NB4 (cell line): ENCODE measurements at places on chromosomes 2 and 18.

DNA sequence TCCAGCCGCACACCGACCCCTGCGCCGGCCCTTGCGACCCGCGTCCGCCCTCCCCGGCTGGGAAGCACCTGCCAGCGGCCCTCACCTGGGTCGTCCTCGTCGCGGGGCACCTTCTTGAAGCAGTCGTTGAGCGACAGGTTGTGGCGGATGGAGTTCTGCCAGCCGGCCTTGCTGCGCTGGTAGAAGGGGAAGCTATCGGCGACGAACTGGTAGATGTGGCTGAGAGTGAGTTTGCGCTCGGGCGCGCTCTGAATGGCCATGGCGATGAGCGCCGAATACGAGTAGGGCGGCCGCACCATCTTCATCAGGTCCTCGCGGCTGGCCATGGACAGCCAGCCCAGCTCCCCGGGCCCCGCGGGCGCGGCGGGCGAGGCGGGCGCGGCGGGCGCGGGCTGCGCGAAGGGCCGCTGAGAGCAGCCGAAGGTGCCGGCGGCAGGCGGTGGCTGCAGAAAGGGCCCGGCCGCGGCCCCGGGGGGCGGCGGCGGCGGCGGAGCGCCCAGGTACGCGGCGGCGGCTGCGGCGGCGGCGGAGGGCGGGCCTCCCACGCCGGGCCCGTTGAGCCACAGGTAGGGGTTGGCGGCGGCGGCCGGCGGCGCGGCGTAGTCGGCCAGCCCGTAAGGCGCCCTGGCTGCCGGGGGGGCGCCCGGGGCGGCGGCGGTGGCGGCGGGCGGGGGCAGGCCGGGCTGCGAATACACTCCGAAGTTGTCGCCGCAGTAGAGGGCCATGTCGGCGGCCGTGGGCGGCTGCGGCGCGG lies 505 bp downstream of the FOXI3 start:
- DNase-seq, result no peak

DNA sequence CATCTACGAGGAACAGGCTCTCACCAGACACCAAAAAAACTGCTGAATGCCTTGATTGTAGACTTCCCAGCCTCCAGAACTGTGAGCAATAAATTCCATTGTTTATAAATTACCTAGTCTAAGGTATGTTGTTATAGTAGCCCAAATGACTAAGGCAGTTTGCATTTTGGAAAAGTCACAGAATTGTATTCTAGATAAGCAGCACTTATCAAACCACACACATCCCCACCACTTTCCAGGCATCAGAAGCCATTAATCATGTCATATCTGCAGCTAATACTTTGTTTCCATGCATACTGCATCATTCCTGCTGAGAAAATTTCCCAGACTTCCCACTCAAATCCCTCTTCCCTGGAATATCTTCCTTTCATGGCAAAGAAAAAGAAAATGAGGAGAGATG lies 187.2 kb downstream of the INO80D start:
- no peak for DNase-seq

DNA sequence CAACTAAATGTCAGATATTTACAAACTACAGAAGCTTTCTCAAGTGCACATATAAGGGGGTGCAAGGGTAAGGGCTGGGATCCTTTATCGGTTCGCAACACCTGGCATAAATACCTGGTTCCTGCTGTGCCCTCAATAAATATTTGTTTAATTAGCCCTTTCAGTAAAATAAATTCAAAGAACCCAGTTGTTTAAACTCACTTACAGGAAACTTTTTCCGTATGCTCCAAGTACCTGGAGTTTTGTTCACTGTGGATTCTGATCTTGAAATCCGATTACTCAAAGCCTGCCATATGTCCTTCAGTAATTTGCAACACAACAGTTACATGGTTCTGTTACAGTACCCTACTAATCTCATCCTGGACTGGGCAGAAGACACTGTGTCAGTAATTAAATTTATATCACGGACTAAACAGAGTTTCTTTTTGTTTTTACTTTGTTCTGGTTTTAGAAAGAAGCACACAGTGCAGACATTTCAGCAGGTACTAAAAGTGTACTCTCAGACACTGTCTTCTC lies 36.9 kb downstream of the TBC1D8 start:
- DNase-seq, result no peak

- no peak for DNase-seq
These were observed 51.8 kb downstream of the LDLRAD4 start for GRCh38 chr18:13270279-13270855.

- DNase-seq, result peak; percentile 7
These were observed 154.0 kb downstream of the CLIP4 start for GRCh38 chr2:29269095-29269764.

DNA sequence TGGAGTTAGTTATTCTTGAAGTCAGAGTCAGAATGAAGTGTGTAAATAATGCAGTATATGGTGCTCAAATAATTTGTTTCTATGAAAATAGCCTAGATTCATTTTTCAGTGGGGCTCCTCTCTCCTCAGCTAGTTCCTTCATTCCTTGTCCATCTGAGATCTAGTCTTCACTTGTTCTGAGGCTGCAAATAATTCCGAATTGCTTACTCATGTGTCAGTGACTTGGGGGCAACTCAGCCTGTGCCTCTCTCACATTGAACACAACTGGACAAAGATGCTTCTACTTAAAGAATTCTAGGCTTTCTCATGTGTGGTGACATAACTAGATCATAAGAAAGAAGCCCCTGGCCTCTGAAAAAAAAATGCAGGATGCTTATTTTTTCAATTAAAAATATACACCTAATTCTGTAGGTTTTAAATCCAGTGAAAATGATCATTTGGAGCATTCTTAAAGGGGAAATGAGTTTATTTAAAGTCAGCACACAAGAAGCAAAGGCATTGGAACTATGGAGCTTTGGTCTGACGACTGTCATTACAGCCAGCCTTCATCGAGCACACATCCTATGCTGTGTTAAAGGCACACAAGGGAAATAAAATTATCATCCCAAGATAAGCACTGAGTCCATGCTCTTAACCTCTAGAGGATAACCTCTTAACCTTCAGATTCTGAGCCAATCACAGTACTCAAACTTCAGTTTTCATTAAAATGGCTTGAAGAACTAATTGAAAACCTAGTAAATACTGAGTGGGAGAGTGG lies 24.8 kb upstream of the SCN7A start:
- DNase-seq, result no peak

DNA sequence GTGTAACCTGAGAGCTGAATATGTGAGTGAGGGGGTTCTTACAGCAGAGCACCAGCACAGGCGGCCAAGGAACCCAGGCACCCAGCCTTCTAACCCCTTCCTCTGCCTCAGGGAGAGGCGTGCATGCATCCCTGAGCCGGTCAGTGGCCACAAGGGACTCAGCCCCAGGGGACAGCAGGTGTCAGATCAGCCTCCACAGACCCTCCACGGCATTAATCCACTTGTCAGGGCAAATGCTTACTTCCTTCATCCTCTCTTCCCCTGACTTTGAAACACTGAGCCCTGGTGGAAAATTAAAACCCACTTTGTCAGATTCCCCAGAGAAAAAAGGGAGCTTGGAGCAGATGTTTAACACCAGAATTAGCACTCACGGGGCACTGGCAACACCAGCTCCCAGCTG lies 60.5 kb upstream of the SMAD2 start:
- DNase-seq, result peak; percentile 48

DNA sequence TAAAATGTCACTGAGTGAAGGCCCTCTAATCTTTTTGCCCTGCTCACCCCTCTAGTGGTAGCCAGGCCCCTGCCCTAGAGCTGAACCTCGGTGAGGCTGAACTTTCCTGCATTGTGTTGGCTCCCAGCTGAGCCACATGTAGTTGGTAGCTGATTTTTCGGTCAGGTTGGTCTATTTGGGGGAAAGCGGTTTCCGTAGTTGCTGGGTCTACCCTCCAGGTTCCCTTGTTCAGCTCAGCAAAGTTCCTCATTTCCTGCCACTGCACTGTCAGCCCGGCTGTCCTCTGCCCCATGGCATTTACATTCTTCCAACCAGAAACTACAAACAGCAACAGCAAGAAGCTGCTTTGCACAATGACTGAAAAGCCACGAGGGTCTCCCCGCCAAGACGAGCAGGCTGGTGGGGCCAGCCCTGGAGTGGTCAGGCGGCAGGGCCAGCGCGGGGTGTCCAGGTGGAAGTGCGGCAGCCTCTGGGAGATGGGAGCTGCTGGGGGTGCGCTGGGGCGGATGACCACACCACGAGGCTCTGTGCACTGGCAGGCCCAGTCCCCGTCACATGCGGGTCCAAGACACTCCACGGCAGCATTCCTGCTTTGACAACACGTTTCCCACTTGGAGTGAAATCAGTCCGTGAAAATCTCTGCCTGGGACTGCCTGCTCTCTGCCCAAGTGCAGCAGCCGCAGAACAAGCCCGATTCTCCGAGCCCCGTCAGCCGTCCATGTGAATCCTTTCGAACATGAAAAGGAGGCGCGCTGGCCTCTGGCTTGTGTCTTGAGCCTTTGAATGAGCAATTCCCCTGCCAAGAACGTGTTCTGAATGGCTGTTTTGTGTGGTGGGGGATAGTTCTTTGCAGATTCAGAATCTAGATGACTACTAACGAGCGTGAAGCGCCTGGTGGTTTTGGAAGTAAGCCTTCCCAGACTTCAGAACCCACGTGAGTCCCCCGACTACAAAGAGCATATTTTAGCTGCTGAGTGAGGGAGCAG lies 159.4 kb downstream of the ASB1 start:
- peak; percentile 45 for DNase-seq

- no peak for DNase-seq
These were observed 291.0 kb downstream of the CYRIA start for GRCh38 chr2:16374671-16375070.

- DNase-seq, result no peak
These were observed 363.4 kb downstream of the RPRM start for GRCh38 chr2:153115141-153115540.

- DNase-seq, result no peak
These were observed 15.2 kb downstream of the SMAD2 start for GRCh38 chr18:47915229-47915628.

DNA sequence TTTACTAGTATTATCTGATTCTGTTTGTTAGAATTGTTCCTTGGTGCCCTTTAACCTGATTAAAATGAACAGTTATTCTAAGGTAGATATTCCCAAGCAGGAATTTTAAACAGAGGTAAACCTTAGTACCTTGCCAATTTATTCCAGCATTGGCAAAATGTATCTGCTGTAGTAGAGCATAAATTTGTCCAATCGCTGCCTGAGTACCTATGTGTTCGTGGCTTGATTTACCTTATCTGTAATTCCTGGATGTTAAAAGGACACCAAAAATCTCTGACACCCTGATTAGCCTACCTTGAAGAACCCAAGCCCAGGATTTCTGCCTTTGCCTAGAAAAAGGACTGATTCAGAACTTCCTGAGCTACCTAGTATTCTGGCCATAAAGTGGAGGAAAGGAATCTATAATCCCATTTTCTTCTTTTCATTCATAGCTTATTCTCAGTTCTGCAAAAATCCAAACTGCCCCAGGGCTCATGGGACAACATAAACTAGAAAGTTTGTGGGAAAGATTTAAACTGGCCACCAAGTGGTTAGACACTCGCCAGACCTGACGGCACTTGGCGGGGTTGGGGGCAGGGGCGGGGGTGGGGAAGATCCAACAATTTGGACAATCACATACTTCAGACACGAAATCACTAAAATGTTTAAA lies 16.2 kb upstream of the ZCCHC2 start:
- DNase-seq, result no peak

DNA sequence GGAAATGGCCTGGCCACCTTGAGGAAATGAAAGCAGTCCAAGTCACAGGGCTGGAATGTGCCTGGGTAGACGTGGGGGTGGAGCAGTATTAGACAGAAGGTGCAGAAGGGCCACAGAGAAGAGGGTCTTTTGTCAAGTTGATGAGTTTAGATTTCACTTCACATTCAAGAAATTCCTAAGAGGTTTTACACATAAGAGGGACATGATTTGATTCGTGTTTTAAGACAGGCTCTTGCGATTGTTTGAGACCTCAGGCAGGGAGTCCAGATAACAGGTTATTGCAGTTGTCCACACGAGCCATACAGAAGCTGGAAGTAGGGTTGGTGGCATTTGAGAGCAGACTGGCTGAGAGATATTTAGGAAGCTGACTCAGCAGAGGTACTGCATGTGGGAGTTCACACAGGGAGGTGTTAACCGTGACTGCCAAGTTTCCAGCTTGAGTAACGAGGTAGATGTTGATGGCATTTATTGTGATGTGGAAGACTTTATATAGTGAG lies 64.6 kb downstream of the NEB start:
- DNase-seq, result peak; percentile 16

DNA sequence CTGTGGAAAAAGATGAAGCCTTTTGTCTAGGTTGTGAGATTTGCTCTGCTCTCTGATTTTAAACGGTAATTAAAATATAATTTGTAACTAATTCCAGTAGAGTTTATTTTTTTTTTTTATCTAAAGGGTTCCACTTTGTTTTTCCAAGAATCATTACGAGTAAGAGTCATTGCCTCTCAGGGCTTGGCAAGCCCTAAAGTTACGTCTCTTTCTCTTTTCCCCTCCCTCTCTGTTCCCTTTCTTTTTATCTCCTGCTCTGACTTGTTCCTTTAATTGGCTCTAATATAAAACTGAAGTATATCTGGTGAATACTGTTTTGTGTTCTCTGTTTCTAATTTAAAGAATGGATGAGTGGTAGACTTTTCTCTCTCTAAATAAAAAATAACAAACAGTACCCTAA lies 75.8 kb downstream of the CALCRL start:
- no peak for DNase-seq

DNA sequence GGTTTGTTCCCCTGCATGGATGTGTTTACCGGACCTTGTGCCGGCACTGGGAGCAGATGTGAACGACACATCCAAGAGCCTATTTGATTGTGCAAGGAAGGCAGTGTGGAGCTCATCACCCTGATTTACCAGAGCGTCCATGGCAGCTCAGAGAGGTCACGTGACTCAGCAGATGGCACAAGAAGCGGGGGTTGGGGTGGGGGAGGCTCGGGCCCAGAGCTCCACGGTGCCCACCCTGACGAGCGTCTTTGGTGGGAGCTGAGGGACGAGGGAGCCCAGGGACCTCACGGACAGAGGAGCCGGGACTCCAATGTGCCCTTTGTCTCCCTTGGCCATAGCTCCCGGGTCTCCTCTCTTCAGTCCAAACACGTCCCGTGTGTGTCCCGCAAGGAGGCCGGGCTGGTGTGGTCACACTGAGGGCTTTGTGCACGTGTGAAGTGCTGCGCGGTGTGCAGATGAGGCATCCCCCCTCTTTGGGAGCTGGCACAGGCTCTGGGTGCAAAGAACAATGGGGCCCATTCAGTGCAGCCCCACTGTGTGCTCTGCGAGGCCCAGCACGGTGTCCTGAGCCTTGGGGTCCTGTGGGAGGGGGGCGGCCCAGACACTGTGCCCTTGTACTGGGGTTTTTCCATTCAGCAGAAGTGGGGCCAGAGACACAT lies 15.5 kb downstream of the KCNIP3 start:
- no peak for DNase-seq
